ENCODE measurements at places on chromosomes 2 and 18.

DNA sequence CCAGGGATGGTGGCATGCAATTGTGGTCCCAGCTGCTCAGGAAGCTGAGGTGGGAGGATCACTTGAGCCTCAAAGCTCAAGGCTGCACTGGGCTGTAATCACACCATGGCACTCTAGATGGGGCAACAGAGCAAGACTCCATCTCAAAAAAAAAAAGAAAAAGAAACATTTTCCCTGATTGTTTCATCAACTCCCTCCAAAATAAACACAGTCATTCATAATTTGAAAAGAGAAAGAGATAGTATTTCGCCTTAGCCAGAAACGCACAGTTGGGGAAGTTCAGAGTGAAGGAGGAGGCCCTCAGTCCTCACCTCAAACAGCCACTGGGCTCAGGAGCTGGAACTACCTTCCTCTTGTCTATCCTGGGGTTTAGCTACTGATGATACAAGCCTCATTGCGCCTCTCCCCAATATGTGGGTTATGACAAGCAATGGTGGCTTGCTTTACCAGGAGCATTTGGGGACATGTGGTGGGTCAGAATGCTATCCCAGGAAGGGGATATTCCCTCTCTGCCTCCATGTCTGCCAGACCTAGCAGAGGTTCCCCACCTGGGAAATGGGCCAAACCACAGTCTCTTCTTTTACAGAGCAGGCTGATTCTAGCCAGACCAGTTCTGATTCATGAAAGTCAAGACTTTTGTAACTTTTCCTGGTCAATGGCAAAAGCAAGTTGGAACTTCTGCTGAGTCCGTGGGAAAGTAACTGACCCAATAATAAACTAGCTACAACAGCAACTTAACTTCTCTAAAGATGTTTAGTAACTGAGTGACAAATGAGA lies 22.2 kb upstream of the TMEM87B start:
- no peak for DNase-seq

GRCh38 chr2:238259061-238260020 lies 19.5 kb upstream of the HES6 start:
- no peak for DNase-seq

- DNase-seq: no peak
These were observed 22.6 kb upstream of the USP34 start for GRCh38 chr2:61493523-61493942.

DNA sequence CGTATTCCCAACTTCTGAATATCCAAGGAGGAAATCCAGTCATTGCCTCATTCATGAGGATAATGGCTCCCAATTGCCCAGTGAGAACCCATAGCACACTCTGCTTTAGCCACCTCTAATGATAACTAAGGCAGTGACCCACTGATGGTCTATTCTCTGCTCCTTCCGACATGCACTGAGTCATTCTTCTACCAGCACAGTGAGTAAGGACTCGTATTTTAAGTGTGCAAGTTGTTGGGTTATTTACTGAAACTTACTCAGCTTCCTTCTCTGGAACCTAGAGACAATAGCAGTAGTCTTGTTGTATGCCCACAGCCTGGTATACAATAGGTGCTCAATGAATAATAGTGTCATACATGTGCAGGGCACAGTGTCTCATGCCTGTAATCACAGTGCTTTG lies 81.1 kb upstream of the ZNF397 start:
- DNase-seq: no peak

GRCh38 chr2:230778350-230779063 lies 65.9 kb downstream of the CAB39 start:
- no peak for DNase-seq

- no peak for DNase-seq
These were observed 53.4 kb upstream of the REV1 start for GRCh38 chr2:99543247-99543646.

DNA sequence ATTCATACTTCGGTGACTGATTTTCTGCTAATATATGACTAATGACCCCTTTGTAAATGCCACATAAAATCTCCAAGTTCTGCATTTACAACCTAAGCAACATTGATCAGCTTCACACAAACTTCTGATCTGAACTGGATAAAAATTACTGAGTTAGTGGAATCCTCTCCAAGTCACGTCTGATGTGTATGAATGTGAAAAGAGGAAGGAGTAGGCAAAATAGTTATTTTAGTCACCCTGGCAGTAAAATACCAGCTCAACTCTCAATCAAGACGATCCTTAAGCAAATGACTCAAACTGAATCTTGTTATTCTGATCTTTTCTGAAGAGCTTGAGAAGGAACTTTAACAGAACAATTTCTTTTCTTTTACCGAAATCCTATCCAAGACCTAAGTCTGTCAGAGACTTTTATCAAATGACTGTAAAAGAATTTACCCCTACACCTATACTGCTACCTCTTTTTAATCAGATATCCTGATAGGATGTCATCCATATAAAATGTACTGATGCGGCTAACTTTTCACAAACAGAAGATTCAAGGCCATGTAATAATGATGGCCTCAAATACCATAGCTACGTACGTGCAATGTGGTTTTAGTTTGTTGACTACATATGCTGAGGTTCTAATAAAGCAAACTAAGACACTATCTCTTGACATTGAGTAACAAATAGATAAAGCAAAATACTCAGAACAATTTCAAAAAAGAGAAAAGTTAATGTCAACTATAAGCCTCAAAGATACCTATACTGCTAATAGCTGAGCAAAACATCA lies 23.7 kb downstream of the CUL3 start:
- no peak for DNase-seq

GRCh38 chr18:51195451-51196117 lies 1.9 kb downstream of the MEX3C start:
- peak; percentile 44 for DNase-seq

DNA sequence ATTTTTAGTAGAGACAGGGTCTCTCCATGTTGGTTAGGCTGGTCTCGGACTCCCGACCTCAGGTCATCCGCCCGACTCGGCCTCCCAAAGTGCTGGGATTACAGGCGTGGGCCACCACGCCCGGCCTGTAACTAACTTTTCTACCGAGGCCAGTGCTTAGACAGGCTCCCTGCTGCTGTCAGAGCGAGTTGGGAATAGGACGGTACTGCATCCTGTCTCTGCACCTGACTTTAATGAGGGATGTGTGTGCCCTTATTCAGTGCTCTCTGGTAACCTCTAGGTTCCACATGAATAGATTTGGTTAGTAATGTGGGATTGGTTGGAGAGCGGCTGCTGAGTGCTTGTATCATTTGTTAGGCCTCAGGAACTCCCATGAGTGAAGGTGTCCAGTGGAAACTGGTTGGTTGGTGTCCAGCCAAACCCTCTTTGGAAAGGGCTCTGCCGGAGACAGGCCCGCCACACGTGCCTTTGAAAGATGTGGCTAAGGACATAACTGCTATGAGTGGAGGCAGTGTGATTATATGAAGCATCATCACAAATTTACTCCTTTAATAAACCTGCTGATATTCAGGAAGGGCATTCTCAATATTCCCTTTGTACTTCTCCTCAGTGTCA lies 36.6 kb downstream of the MYOM1 start:
- DNase-seq: no peak

DNA sequence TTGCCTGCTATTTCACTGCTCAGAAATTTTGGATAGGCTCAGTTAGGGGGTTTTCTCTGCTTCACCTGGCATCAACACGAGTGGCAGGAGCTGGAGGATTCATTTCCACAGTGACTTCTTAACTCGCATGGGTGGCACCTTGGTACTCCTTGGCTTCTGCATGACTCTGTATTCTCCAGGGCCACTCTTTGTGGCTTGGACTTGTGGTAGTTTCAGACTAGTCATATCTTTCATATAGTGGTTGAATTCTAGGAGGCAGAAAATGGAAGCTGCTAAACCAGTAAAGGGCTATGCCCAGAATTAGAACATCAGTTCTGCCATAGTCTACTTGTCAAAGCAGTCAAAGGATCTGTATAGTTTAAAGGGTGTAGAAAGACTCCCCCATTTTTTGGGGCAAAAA lies 6.8 kb downstream of the MAIP1 start:
- DNase-seq: no peak

DNA sequence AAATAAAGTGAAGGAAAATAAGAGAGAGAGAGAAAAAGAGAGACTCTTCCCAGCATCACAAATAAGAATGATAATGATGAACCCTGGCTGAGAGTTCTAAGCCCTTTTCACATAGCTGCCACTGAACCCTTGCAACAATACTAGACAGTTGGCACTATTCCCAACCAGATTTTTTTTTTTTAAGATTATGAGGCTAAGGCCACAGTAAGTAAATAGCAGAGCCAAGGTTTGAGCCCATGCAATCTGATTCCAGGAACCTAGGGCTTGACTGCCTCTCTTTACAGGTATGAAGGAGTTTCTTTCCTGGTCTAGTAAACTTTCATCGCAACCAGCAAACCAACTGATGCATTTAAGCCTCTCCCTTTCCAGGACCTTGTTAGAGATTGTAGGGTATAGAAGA lies 424.6 kb downstream of the NCKAP5 start:
- no peak for DNase-seq

DNA sequence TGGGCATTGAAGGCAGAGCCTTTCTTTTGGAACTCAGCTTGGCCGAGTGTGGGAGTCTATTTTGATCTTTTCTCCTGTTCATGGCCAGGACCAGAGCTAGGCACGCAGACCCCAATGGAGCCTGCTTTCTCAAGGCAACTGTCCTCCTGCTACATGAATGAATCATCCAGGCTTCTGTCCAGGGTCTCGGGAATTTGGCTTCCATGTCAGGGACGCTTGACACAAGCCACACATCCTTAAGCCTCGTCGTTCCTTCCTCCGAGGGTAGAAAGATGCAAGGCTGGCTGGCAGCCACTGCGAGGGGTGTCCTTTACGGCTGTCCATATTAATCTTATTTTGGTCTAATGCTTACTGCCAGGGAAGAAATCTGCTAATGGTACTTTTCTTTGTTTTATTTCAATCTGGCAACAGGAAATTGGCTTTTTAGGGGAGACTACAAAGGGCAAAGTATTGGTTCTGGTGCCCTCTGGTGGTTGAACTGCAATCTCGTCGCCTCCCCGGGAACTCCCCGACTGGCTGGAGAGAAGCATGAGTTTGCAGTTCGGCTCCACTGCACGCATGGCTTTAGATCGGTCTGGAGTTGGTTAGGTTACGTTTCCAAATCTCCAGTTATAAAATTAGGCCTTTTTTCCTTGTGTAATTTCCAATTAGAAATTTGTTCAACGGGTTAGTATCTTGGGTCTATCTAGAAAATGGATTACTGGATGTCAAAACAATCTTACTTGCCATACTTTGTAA lies 135.2 kb downstream of the ALPK2 start:
- DNase-seq: peak; percentile 71

DNA sequence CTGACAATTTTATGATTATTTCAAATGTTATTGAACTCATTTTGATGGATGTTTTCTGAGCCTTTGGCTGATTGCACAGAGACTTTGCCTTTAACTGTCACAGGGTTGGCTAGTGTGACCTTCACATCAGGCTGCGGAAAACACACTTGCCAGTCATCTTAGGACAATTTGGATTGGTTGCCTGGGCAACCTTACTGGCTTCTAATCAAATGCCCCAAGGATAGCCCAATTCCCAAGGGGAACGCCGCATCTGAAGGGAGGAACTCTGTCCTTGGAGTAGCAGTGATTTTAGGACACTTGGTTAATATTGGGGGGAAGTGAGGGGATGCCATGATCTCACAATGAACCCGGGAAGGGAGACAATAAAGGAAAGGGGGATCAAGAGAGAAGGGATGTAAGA lies 29.5 kb downstream of the OSBPL6 start:
- no peak for DNase-seq

- no peak for DNase-seq
These were observed 406.5 kb upstream of the UBE2E3 start for GRCh38 chr2:180573951-180574350.

- no peak for DNase-seq
These were observed 90.7 kb upstream of the KLHL29 start for GRCh38 chr2:23294238-23294637.

GRCh38 chr18:446941-447560 lies 53.5 kb downstream of the COLEC12 start:
- no peak for DNase-seq

- peak; percentile 51 for DNase-seq
These were observed 1076.3 kb downstream of the RPIA start for GRCh38 chr2:89767572-89768435.

Data from breast epithelium (tissue), 4 donors.